Upper lobe of right lung (tissue), 1 donor: ENCODE measurements at places on chromosomes 4 and X. TPM values are rescaled to one million over a fixed set of nuclear protein-coding genes. Genes with fewer than 3 reads are reported as not detected.

GRCh38 chrX:134646691-134647090 is 11.6 kb downstream of the PLAC1 start:
- no peaks in the 10 kb centered on the region for H3K36me3 ChIP-seq
- H3K27me3 ChIP-seq, result no peaks in the 10 kb centered on the region
- no peak overlapping the region for H3K4me3 ChIP-seq
- H3K27ac ChIP-seq, result no peak overlapping the region
- DNase-seq, result no peak

- H3K4me1 ChIP-seq, result no peaks in the 10 kb centered on the region
- H3K27ac ChIP-seq, result peak within 1 kb of the TSS; percentile 94
- H3K4me3 ChIP-seq, result peak within 1 kb of the TSS; percentile 57
- no peaks in the 10 kb centered on the region for H3K27me3 ChIP-seq
- H3K36me3 ChIP-seq, result peaks cover 4% of the 10 kb centered on the region
Observed at GRCh38 chrX:119871599-119872395, at the start of the genes NDUFA1 and RNF113A. NDUFA1 (plus strand) TSS chrX:119871832; CDS start chrX:119871912, 80 bp downstream. RNF113A (minus strand) TSS chrX:119871733; CDS start chrX:119871613, 120 bp downstream.

DNA sequence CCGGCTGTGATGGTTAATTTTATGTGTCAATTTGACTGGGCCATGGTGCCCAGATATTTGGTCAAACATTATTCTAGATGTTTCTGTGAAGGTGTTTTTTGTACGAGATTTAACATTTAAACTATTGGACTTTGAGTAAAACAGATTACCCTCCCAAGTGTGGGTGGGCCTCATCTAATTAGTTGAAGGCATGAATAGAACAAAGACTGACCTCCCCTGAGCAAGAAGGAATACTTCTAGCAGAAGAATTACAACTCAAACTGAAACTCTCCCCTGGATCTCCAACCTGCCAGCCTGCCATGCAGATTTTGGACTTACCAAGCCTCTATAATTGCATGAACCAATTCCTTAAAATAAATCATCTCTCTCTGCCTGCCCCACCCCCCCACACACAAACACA is 132.5 kb downstream of the DHX15 start:
- no peaks in the 10 kb centered on the region for H3K27me3 ChIP-seq
- H3K4me1 ChIP-seq, result no peaks in the 10 kb centered on the region
- no peak for DNase-seq
- no peak overlapping the region for H3K27ac ChIP-seq

- H3K4me1 ChIP-seq, result no peaks in the 10 kb centered on the region
- H3K27me3 ChIP-seq, result peaks cover 4% of the 10 kb centered on the region
- no peak overlapping the region for H3K27ac ChIP-seq
- no peaks in the 10 kb centered on the region for H3K36me3 ChIP-seq
Observed at GRCh38 chr4:159487284-159487747, 384.4 kb downstream of the RAPGEF2 start.

Gene FAM200B
- total RNA-seq, result 29.3 TPM

Gene USP17L19
- not detected for total RNA-seq

Gene SERTM2
- 1.6 TPM for total RNA-seq

Gene C4orf51
- not detected for total RNA-seq

Gene MANBA
- 56.0 TPM for total RNA-seq
